ENCODE measurements at places on chromosomes 16 and 17.

DNA sequence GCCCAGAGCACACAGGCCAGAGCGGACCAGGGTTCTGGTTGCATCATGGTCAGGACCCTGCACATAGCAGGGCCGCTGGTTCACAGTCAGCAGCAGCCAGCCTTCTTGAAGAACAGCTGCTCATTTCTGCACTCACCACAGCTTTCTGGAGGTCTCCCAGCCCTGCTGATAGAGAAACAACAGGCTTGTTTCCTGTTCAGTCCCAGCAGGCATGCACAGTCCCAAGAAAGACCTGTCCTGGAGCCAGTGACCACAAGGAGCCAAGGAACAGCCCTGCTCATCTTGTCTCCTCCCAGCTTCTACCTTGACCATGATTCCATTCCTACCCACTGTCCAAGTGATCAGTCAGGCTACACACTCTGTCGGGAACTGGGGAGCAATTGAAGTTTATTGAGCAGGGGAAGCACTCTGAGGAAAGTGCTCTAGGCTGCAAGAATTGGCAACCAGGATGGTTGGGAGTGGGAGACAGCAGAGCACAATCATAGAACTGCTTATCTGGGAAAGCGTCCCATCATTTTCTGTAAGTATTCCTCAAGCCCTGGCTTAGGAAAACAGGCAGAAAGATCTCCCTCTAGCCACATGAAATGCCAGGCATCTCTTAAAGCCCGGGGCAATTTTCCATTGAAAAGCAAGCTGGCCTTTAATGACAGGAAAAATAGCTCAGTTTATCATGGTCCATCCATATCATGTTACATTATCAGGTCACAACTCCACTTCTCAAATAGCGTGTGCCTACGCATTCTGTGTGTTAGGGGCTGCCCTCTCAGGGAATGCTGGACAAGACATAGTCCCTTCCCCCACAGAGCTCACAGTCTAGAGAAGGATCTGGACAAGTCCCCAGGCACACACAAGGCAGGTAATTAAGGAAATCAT, 155.4 kb upstream of the FOXF1 start:
- DNase-seq: no peak

DNA sequence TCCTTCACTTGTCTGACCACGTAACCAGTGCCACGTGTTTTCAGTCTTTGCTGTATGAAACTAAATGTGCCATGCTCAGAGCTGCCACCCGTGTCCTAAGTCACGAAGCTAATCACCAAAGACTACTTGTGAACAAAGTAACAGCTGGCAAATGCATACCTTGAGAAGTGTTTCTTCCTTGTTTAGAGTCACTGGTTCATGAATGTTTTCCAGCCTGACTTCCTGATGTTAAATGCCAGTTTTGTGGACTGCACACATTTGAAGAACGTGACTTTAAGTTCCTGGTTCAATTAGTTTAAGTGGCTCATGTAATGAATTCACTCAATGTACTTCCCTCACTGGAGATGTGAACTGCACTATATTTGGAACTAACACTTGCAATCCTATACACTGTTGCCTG, 19.9 kb upstream of the KPNB1 start:
- DNase-seq: no peak

- DNase-seq: peak; percentile 85
These were observed 737 bp downstream of the DHRS13 start for GRCh38 chr17:28901866-28902818.

DNA sequence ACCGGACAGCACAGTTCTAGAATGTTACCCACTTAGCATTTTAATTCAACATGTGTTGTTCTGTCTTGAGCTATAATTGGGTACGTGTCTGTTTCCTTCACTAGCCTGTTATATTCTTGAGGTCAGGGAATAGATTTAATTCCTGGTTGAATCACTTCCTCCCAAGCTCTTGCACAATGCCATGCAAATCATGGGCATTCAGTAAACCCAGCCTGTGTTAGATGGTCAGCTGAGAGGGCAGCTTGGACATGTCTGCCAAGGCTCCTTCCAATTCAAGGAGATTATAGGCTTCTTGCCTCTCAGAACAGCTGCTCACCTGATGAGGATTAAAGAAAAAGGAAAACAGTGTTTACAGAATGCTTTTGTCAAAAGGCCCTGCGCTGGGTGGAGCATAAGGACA, 12.6 kb downstream of the C1QTNF1 start:
- DNase-seq: no peak

- DNase-seq: no peak
These were observed 15.6 kb upstream of the CCL8 start for GRCh38 chr17:34303606-34304005.

- DNase-seq: no peak
These were observed 581.7 kb downstream of the MAF start for GRCh38 chr16:79018650-79019429.

DNA sequence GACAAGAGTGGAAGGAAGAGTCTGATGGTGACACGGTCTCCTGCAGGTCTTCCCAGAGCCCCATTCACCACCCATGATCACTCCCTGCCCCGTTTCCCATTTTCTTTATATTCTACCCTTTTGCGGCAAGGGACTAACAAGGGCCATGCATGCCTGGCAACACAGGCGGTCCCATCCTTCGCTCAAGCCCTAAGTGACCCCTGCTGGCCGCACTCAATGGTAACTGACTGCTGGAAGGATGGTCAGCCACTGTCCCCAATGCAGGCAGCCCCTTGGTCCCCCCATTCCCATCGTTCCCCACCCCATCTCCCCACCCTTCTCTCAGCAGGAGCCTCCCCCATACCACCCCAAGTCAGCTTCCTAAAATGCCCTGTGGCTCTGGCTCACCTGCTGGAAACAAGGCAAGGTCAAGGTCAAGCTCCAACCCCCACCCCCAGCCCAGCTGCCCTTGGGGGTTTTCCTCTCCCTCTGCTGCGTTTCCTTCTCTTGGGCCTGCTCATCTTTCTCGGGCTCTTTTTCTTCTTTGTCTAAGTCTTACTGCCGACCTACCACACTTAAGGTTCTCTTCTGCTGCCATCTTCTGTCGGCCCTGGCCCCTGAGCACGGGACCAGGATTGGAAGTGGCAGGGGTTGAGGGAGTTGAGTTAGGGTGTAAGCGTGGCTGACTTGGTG, 116.0 kb downstream of the RPTOR start:
- no peak for DNase-seq

GRCh38 chr17:39629898-39630297, 3.1 kb downstream of the PPP1R1B start:
- no peak for DNase-seq

DNA sequence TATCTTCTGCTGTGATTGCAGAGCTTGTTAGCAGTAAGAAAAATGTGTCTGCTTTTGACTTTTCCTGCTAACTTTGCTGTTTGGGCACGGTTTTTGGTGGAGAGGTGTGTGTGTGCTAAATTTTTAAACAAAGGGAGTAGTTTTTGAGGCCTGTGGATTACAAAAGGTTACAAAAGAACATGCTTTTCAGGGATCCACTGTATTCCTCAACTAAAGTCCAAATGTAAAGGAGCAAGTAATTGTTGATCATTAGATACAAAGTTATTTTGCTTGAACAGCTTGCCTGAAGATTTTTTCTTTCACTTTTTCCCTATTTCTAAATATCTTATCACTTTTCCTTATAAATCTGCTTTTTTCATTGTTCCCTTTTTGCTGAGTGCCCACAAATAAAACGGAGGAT, 2.0 kb downstream of the KPNB1 start:
- DNase-seq: no peak

DNA sequence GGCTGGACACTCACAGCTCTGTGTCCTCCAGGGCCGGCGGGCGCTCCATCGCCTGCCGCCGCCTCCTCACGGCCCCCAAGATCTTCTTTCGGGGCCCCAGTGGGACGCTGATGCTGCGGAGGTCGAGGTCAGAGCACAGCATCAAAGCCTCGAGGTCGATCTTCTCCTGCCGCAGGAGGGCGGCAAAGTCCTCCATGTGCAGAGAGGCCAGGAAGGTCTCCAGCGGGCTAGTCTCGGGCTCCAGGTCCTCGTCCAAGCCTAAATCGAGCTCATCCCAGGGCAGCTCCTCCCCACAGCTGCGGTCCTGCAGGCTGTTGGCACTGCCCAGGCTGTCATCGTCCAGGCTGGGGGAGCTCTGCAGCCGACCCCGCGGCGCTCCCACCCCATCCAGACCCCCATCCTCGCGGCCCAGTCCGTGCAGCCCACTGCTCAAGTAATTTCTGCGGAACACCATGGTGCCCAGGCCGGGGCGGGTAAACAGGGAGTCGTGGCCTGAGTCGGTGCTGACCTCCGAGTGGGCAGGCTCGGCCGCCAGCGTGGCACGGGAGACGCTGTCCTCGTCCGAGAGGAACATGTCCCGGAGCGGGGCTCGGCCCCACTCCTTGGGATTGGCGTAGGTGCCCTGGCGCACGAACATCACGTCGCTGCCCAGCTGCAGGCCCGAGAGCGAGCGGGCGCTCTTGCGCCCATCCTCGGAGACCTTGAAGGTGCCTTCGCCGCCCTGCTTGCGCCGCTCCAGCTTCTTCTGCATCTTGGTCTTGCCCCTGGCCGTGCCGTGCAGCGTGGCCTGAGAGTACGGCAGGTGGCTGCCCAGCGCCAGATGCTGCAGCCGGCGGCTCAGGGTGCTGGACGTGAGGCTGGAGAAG, 3.4 kb downstream of the USH1G start:
- DNase-seq: no peak

GRCh38 chr16:13919330-13919682, 648 bp upstream of the ERCC4 start:
- no peak for DNase-seq

GRCh38 chr17:39863918-39864746, at the start of gene IKZF3:
Gene IKZF3, minus strand, starts transcription at chr17:39864312. Its CDS starts 186 bp downstream, at chr17:39864126.
- peak; percentile 93 for DNase-seq

DNA sequence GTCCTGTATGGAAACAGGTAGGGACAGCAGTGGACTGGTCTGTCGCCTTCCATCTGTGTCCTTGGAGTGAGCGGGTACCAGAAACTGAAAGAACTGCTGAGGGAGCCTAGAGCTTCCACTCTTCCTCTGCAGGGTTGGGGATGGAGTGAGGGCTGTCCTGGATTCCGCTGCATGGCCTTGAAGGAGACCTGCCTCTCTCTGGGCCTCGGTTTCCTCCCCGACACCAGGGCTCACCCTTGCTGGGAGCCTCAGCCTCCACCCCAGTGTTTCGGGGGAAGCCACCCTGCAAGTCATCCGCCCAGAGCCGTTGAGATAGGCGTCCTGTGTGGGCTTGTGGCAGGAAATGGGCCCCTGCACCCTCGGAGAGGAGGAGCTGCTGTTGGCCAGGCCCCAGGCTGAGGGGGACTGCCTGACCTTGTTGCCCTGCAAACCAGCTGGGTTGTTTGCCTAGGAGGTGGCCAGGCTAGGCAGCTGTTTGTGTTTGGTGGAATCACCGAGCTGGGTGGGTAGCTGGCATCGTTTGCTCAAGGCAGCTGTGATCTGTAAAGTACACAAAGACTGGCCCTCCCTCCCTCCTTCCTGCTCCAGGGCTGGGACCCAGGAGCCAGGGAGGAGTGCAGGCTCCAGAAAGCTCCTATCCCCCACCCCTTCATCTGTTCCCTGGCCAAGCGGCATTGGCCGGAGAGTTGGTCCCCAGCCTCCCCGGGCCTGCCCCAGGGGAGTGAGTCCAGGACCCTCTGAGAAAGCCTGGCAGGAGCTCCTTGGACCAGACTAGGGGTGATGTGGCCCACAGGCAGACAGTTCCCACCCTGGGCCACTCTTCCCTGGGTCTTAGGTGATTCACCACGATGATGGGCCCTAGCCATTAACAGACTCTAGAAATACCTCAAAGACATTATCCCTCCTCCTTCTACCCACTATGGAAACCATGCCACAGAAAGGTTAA, 1.3 kb downstream of the RAB37 start:
- peak; percentile 89 for DNase-seq

DNA sequence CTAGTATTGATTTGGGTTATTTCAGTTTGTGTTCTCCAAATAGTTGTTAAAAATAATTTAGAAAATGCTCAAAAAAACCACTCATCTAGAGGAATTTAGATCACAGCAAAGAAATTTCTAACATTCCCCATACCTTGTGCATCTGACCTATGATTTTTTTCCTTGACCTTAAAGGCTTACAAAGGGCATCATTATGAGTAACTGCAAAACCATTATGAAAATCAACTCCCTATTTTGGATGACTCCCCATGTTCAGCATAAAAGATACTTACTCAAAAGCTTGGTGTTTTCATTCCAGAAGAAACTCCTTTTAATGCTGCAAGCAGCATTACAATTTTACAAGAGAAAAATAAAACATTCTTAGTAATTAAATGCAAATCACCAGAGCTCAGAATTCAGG, 83.2 kb downstream of the GRIN2A start:
- no peak for DNase-seq

DNA sequence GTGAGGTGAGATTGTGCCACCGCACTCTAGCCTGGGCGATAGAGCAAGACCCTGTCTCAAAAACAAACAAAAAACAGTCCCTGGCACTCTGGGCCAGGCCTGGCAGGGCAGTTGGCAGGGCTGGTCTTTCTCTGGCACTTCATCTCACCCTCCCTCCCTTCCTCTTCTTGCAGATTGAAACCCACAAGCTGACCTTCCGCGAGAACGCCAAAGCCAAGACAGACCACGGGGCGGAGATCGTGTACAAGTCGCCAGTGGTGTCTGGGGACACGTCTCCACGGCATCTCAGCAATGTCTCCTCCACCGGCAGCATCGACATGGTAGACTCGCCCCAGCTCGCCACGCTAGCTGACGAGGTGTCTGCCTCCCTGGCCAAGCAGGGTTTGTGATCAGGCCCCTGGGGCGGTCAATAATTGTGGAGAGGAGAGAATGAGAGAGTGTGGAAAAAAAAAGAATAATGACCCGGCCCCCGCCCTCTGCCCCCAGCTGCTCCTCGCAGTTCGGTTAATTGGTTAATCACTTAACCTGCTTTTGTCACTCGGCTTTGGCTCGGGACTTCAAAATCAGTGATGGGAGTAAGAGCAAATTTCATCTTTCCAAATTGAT, 24.8 kb downstream of the STH start:
- no peak for DNase-seq

DNA sequence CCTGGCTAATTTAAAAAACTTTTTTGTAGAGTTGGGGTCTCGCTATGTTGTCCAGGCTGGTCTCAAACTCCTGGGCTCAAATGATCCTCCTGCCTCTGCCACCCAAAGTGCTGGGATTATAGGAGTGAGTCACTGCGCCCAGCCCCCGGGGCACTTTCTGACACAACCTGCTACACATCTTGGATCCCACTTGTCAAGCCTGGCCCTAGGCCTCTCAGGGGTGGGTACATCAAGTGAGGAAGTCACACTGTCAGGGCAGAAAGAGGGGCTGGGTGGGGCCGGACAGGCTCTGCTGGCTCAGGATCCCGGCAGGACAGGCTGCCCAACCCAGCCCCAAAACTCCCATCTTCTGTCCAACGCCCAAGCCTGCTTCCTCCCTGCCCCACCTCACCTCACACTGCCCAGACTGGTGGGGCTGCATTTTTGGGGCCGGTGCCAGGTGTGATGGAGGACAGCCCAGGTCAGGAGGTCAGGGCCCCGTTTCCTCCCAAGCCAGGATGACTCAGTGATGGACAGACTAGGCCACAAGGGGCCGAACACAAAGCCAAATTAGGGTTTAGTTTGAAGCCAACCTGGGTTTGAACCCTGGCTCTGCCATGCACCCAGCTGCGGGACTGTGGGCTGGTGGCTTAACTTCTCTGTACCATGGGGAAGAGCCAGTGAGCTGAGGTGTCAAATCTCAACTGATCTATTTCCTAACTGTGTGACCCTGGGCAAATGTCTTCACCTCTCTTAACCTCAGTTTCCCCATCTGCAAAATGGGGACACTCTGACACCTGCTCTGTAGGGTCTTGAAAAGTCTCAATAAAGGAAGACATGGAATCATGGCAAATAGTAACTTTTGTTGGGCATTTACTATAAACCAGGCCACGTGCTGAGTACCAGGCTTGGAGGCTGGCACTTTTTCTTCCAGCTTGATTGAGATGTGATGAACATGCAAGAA, 8.9 kb upstream of the PPL start:
- DNase-seq: no peak

Measured in activated CD8-positive, alpha-beta memory T cell treated with anti-CD3 and anti-CD28 coated beads for 24 hours (primary cell).